Activated T-cell treated with anti-CD3 and anti-CD28 coated beads, Interleukin-2, amount 50 U/mL, for 48 hours (primary cell): ENCODE measurements at places on chromosomes 3 and 15.

DNA sequence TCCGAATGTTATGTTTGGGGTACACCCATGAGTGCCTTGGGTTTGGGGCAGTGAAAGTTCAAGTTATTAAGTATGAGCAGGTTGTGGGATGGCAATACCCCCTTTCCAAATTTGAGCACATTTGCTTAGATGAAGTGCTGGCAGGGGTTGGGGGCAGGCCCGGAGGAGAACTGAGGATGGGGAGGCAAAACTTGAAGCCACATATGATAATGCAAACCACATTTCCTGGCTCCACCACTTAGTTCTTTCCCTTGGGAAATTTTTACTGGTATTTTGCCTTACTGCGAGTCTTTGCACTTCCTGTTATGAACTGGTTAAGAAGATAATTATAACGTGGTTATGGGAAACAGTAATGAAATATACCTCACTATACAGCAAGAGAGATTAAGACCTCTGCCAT is 336.0 kb upstream of the ONECUT1 start:
- DNase-seq: no peak

GRCh38 chr3:161072751-161073150 is 32.4 kb downstream of the B3GALNT1 start:
- DNase-seq: no peak

- peak; percentile 21 for DNase-seq
Measured at GRCh38 chr15:48719668-48720067, 74.2 kb upstream of the FBN1 start.

- DNase-seq: no peak
Measured at GRCh38 chr3:19171794-19172193, 23.5 kb downstream of the KCNH8 start.

DNA sequence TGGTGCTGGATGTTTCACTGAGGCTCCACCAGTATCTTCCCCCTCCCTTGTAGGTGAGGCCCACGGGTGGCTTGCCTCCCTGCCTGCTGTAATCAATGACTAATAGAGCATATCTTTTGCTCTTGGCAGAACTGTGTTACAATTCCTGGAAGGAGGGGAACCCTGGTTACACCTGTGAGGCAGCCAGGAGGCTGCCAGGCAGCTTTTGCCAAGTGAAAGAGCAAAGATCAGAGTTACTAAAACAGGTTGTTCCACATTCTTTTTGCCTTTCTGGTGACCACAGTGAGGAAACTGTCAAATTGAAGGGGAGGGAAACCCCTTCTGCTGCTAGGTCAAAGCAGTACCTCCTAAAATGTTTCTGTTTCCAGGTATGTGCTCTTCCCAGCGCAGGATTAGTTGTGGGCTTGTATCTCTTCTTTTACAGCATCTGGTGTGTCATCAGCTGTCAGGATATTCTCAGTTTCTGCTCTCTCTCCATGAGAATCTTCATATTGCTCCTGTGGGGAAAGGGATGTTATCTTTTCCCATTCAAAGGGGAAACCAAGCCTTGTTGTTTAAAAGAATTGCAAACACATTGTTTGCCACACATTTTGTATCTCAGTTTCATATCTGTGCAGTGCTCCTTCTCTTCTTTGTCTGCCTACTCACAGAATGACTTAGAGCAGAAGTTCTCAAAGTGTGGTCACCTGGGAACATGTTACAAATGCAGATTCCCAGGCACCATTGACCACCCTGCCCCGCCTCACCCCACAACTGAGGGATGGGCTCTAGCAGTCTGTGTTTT is 137.4 kb upstream of the UMPS start:
- peak; percentile 32 for DNase-seq

DNA sequence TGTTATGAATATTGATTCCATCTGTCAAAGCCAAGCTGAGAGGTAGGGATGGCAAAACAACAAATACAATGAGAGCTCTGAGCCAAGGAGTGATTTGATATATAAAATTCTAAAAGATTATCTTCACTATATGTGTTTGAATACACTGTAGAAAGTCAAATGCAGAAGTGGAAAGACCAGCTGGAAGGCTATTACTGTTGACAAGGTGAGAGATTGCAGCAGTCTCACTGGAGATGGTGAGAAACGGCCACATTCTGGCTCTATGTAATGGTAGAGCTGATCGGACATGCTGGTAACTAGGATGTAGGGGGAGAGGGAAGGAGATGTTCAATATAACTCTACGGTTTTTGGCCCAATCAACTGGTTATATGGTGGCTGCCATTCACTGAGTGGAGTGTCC is 434.2 kb upstream of the SUCLG2 start:
- no peak for DNase-seq

DNA sequence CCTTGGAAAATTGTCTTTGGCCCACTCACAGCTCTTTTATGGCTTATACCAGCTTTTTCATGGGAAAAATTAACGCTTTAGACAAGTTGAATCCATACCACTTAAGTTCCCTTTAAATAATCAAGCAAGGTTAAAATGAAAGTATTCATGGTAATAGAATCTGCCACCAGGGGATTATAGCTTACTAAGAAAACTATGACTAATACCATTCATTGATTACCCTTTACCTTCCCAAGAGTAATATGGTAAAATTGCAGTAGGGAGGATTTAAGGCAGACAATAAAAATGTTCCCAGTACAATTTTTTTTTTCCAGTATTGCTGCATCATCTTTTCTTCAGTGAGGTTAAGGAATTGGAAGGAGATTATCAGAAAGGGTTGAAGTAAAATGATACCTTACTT is 641.1 kb upstream of the NAALADL2 start:
- DNase-seq: no peak

DNA sequence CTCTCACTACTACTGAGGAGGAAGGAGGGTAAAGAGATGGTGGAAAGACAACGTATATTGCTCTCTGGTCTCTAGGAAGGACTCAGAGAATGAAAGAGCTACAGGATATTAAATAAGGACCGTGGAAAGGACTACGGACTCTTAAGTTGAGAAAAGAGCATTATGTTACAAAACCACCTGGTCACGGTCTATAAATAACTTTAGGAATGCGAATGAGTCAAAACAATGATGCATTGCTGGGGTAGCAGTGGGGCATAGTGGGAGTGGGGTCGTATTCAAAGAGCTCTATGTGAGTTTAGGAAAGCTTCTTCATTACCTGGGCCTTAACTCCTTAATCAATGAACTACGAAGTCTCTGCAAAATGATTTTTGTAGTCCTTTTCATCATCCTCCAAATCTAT is 295.7 kb upstream of the SOX14 start:
- no peak for DNase-seq

GRCh38 chr15:69979783-69980182 is 117.9 kb downstream of the TLE3 start:
- no peak for DNase-seq

GRCh38 chr3:70766301-70766700 is 453.9 kb upstream of the MDFIC2 start:
- DNase-seq: no peak

GRCh38 chr3:52302426-52303145 is 13.5 kb upstream of the DNAH1 start:
- DNase-seq: no peak

- DNase-seq: peak; percentile 75
Measured at GRCh38 chr15:75349851-75350588, 3.2 kb downstream of the NEIL1 start.

- DNase-seq: no peak
Measured at GRCh38 chr3:53630547-53630946, 136.1 kb downstream of the CACNA1D start.

GRCh38 chr15:55394694-55395093 is 13.5 kb downstream of the CCPG1 start:
- no peak for DNase-seq

DNA sequence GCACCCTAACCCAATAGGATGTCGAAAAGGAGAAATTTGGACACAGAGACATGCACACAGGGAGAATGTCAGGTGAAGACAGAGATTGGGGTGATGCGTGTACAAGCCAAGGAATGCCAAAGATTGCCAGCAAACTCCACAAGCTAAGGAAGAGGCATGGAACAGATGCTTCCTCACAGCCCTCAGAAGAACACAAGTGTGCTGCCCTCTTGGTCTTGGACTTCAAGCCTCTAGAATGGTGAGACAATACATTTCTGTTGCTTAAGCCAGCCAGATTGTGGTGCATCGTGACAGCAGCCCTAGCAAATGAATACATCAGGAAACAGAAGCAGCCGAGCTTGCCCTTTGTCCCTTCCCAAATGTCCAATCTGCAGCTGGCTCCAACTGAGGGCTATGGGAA is 23.7 kb upstream of the ARL8B start:
- no peak for DNase-seq

- DNase-seq: no peak
Measured at GRCh38 chr15:61016087-61016486, 213.0 kb downstream of the RORA start.

DNA sequence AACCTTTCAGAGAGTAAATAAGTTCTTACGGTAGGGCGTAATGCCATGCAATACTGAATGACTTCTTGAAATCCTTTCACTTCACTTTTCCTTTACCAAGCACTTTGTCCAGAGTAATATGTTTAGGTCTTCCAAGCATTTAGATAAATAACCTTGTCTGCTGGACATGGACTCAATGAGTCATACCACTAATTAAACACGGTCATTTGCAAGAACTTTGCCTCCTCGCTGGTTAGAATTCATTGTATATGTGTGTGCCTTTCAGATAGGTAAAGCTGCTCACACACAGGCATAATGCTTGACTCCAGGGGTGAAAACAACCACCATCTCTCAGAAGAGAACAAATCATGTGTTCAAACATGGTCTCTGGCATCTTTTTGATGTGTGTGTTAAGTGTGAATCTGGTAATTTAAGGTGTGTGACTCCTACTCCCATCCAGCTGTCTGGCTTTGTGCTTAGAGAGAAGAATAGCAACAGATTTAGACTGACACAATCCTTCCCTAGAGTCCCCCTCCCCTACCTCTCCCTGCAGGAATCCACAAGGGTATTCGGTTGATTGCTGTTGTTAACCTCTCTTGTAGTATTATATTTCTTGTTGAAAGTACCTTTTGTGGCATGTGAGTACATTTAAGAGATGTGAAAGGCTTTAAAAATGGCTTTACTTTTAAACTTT is 419.0 kb downstream of the CNTN4 start:
- no peak for DNase-seq

- no peak for DNase-seq
Measured at GRCh38 chr3:46724424-46724823, 6.8 kb upstream of the PRSS50 start.

DNA sequence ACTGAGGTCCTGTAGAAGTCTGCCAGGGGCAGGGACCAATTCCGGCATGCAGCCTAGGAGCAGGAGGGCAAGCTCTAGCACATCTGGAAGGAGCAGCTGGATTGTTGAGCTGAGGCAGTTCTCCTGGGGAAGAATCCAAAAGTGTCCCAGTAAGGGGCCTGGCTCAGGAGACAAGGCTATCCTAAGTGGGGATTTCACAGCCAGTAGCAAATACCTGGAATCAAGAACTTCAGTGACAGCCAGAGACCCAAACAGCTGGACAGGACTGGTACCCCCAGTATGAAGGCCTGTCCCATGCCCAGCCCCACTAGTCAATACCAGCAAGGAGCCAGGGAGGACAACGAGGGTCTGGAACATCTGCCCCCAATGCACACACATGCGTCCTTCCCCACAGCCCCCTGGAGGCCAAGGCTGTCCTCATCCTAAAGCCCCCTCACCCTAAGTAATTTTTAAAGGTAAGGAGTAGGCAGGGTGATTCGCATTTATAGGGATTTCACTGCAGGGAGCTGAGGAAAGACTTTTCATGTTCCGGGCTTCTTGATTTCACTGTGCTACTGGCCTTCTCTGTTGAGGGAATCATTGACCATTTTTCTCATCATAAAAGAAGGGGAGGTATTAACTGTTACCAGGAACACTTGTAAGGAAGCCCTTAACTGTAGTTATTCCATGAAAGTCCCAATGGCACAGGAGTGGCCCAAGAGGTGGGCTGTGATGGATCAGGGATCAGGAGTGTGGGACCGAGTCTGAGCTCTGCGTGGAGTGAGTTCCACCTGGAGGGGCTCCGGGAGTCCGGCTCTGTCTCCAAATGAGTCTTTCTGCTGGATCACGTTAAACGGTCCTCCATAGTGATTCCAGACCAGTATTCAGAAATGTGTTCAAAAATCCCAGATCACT is 2.6 kb upstream of the CHSY1 start:
- DNase-seq: peak; percentile 15

DNA sequence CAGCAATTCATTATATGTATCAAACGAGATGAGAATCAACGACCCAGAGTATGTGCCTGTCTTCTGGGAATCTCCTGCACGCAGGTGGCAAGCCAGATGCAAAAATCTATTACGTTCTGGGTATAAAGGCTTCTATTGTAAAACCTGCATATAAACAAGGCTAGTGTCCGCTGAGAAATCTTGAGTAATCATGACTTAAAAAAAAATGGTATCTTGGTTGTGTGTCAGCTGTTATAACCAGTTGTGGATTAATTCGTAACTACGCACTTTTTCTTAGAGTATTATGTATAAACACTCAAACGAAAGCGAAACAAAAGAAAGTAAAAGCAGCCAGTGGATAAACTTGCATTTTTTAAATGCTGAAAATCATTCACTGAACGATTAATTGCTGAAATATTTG is 509.1 kb downstream of the RSL24D1 start:
- no peak for DNase-seq

GRCh38 chr3:20380295-20380694 is 194.3 kb upstream of the SGO1 start:
- DNase-seq: no peak

DNA sequence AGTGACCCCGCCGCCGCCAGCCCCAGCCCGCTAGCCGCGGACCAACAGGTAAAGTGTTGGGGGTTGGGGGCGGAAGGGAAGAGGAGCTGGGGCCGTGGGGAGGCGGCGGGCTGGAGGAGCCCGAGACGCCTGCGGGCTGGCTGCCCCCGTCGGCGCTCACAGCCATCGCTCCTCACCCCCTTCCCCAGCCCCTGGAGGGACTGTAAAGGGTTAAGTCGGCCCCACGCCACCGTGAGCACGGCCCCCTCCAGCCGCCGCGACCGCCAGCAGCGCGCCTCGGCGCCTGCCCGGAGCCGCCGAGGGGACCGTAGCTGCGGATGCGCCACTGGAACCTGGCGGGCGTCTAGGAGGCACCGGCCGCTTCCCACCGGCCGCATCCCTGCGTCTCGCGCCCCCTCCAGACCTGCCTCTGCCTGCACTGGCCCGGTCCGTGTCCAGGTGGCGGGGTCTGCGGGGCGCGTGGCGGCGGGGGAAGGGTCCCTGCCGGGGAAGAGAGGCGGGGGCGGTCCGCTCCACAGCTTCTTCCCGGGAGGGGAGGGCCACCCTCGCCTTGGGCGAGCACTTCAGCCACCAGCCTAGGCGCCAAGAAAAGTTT is 522 bp downstream of the MED12L start:
- peak; percentile 54 for DNase-seq

DNA sequence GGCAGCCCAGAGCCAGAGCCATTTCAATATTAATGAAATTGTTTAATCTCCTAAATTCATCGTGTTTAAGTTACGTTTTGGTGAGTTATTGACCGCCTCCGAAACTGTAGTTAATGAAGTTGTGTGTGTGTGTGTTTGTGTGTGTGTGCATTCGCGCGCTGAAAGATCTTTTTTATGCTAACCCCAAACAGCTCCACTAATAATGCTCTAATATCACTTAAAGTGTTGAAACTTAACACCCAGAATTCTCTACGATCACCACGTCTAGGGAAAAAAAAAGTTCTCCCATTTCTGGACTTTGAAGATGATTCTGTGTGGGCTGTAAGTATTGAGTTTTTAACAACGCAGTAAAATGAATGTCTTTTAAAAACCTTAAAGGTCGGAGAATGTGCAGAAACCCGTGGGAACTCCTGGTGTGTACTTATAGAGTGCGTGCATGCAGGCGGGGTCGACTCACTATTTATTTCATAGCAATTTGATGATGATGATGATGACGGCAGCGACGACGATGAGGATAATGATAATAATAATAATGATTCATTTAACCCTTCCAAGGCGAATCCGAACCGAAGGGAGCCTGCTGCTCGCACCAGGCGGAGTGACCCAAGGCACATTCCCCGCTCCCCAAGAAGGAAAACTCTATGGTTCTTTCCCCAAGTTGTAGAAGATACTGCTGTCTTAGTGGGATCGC is 1.4 kb upstream of the FOXB1 start:
- no peak for DNase-seq
